Mucosa of gallbladder (tissue), 1 donor: ENCODE measurements at places on chromosomes 1 and 21. TPM values are rescaled to one million over a fixed set of nuclear protein-coding genes. Genes with fewer than 3 reads are reported as not detected.

DNA sequence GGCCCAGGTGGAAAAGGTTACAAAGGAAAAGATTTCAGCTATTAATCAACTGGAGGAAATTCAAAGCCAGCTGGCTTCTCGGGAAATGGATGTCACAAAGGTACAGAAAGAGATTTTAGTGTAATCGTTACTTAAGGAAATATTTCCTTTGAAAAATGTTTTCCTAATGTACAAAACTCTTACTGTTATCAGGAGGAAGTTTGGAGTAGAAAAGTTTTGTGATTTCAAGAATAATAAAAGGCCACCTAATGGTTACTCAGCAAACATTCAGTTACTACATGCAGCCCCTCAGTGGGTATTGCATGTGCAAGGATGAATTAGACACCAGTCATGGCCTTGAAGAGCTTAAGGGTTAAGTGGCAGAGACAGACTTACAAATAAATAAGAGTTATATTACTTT lies 85.2 kb downstream of the SDCCAG8 start:
- no peak for DNase-seq

DNA sequence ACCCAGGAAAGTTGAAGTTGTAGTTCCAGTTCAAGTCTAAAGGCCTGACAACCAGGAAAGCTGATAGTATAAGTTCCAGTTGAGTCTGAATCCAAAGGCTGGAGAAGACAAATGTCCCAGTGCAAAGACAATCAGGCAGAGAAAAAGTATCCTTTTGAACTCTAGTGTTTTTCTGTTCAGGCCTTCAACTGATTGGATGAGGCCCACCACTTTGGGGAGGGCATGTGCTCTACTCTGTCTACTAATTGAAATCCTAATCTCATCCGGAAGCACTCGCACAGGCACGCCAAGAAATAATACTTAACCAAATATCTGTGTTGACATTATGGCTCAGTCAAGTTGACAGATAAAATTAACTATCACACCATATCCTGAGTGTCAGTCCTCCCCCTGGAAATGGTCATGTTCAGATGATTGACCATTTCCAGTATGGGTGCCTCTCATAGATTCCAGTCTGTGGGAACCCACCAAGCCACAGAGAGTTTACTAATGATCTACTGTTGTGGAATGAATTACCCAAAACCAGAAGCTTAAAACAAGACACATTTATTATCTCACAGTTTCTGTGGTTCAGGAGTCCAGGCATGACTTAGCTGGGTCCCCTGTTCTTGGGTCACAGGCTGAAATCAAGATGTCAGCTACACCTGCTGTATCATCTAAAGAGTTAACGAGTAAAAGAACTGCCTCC lies 296.3 kb upstream of the ZP4 start:
- DNase-seq: no peak

DNA sequence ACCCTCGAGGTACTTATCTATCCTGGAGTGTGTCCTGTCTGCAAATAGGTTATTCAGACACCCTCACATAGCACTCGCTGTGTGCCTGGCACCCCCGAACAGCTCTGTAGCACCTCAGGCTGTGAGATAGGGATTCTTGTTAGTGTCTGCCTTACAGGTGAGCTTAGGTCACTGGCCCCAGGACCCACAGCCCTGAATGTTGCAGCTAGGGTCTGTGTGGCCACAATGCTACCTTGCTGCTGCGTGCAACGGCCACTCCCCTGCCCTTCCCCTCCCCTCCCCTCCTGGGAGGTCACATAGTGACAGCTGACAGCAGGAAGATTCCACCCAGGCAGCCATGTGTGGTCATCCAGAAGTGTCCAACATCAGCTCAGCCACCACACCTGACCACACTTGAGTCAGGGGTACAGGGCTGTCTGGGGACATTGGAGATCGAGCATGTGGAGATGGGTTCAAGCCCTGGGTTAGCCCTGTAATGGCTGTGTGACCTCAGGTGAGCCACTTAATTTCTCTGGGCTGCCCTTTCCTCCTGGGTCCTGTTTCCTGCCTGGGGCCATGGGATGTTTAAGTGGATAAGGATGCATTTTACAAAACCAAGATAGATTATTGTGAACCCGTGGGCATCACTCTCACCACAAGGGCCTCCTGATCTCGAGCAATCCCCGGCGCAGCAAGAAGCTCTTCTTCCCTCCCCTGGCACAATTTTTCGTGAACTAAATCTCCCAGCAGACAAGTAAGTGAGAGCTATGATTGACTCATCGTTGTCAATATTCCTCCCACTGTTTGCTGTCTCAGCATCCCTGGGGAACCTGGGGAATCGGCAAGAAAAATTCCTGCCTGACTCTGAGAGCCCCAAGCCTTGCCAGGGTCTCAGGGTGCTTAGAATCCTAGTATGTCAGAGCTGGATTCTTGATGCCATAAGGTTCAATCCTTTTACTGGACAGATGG lies 208.7 kb downstream of the PTPRU start:
- no peak for DNase-seq

DNA sequence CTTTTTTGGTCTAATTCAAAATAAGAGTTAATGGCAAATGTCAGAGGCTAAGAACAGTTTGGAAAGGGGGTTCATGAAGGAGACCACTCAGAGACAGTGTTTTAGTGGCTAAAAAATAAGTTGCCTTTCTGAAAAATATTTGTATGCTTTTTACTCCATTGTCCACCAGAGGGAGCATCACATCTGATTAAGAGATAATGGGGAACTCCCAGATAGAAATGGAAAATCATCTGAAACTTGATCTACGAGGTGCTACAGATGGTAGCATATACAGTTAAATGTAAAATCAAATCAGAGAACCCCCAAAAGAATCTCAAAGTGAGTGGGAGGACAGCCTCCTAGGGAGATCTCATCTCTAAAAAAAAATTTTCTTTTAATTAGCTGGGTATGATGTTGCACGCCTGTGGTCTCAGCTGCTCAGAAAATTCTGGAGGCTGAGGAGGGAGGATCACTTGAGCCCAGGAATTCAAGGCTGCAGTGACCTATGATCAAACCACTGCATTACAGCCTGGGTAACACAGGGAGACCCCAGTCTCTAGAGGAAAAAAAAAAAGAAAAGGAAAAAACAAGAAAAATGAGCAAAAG lies 9.7 kb downstream of the SMYD3 start:
- DNase-seq: no peak

GRCh38 chr21:35824136-35824535 lies 236.2 kb downstream of the SETD4 start:
- DNase-seq: no peak

DNA sequence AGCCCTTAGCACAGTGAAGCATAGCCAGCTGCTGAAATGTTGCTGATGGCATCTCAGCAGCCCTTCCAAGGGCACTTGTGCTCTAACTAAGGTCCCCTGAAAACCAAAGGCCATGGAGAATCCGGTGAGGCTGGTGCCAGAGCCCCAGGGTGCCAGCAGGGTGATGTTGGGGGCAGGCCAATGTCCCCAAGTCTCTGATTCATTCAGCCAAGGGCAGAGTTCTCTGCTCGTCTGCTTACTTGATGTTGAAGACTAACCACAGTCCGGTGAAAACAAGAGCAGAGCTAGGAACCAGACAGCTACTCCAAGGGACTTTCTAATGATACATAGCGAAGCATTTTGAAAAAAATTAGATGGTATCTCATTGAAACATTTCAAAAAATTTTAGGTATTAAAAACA lies 149.8 kb downstream of the ZZZ3 start:
- DNase-seq: no peak

GRCh38 chr1:17624611-17625233 lies 85.2 kb downstream of the ARHGEF10L start:
- peak; percentile 39 for DNase-seq

The LCE1A gene
- not detected for total RNA-seq

The OR6N2 gene
- not detected for total RNA-seq

The ADAM30 gene
- not detected for total RNA-seq

The MARK1 gene
- total RNA-seq: 5.1 TPM

The LCE6A gene
- total RNA-seq: not detected

The PKLR gene
- total RNA-seq: 1.7 TPM
